Colonic mucosa (tissue), 4 donors: ENCODE measurements at places on chromosomes 7 and 10. TPM values are rescaled to one million over a fixed set of nuclear protein-coding genes. Genes with fewer than 3 reads are reported as not detected.

DNA sequence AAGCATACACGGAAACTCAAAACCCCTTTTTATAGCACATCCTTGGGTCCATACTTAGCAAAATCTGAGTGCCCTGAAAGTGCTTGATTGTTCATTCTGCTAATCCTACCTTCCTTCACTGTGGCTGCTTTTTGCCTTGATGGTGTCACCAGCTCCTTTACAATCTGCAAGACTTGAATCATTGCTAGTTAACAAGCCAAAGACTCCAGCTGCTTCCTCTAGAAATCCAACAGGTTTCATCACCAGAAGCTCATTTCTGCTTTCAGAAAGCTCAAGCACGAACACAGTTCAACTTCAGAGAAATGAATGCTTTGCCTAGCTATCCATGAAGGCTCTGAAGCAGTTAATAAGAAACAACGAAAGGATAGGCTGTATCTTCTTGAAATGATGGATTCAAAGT is 38.0 kb downstream of the USP6NL start:
- no peaks in the 10 kb centered on the region for H3K36me3 ChIP-seq
- no peak overlapping the region for H3K27ac ChIP-seq
- no peak overlapping the region for H3K4me3 ChIP-seq
- H3K4me1 ChIP-seq, result no peaks in the 10 kb centered on the region
- H3K27me3 ChIP-seq, result no peaks in the 10 kb centered on the region

DNA sequence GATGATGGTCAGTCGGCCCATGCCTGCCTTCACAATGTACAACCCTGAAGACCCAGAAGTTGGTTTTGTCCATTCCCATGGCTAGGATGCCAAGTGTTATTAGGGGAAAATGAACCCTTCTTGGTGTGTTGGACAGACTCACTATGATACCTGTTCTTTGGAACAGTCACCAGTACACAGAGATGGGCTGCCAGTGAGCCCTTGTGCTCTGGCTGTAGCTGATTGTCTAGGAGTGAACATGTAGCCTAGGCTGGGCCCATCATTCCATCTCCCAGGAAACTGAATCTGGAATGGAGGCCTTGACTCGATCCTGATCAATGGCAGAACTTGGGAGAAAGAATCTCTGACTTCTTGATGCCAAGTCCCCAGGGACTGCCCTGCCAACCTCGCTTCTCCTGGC is 188.9 kb downstream of the EVX1 start:
- no peaks in the 10 kb centered on the region for H3K4me1 ChIP-seq
- no peak overlapping the region for H3K27ac ChIP-seq
- H3K4me3 ChIP-seq, result no peak overlapping the region
- no peak for DNase-seq

DNA sequence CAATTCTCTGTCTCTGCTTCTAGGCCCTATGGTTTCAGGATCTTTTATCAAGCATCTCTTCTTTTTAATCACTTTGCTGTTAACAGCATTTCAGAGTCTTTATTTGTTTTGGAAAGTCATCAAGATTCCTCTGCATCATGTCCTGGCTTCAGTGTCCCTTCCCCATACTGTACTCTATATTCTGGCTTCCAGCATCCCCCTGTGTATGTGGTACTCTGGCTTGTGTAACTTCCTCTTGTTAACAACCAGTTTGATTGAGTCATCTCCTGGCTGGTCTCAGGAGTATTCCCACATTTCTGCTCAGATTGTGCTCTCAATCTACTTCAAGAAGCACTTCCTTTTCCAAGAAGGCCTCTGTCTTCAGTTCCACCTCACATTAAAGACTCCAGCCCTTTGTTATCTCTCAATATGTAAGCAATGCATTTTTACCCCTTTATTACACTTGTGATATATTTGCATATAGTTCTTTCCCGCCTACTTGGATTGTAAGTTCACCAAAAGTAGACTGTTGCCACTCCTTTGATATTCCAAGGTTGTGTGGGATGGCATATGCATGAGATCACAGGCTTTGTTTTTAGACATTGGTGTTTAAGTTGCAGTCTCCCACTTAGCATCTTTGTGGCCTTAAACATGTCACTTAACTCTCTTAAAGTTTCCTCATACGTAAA is 15.1 kb upstream of the ATE1 start:
- H3K4me1 ChIP-seq, result no peaks in the 10 kb centered on the region
- DNase-seq, result no peak
- no peaks in the 10 kb centered on the region for H3K36me3 ChIP-seq
- H3K4me3 ChIP-seq, result no peak overlapping the region

The CYP3A7 gene
- not detected for total RNA-seq

The C10orf67 gene
- total RNA-seq, result not detected

GRCh38 chr7:78350926-78351325 is 552.4 kb downstream of the PHTF2 start:
- no peaks in the 10 kb centered on the region for H3K4me1 ChIP-seq
- no peak overlapping the region for H3K4me3 ChIP-seq
- DNase-seq, result no peak
- no peaks in the 10 kb centered on the region for H3K36me3 ChIP-seq

DNA sequence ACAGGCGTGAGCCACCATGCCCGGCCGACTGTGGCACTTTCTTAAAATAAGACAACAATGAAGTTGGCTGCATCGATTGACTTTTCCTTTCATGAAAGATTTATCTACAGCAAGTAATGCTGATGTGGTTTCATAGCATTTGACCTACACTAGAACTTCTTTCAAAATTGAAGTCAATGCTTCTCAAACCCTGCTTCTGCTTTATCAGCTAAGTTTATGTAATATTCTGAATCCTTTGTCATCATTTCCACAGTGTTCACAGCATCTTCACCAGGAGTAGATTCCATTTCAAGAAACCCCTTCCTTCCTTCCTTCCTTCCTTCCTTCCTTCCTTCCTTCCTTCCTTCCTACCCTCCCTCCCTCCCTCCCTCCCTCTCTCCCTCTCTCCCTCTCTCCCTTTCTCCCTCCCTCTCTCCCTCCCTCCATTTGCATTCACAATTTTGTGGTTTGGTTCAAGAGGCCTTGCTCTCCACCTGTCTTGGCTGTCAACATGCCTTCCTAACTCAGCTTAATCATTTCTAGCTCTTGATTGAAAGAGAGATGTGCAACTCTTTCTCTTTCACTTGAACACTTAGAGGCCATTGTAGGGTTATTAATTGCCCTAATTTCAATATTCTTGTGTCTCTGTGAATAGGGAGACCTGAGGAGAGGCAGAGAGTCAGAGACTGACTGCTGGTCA is 52.1 kb downstream of the HDAC9 start:
- no peaks in the 10 kb centered on the region for H3K27me3 ChIP-seq
- H3K27ac ChIP-seq, result no peak overlapping the region
- no peak overlapping the region for H3K4me3 ChIP-seq
- H3K36me3 ChIP-seq, result no peaks in the 10 kb centered on the region
- no peaks in the 10 kb centered on the region for H3K4me1 ChIP-seq

GRCh38 chr10:60454336-60454735 is 64.7 kb upstream of the ANK3 start:
- no peaks in the 10 kb centered on the region for H3K36me3 ChIP-seq
- no peak overlapping the region for H3K4me3 ChIP-seq
- H3K27me3 ChIP-seq, result no peaks in the 10 kb centered on the region
- H3K27ac ChIP-seq, result no peak overlapping the region
- DNase-seq, result no peak
- H3K4me1 ChIP-seq, result no peaks in the 10 kb centered on the region
